Eye (tissue), 1 donor: ENCODE measurements at places on chromosomes 1 and 21.
A peak's percentile ranks its signal among the peaks of the same experiment; 100 is the strongest.

DNA sequence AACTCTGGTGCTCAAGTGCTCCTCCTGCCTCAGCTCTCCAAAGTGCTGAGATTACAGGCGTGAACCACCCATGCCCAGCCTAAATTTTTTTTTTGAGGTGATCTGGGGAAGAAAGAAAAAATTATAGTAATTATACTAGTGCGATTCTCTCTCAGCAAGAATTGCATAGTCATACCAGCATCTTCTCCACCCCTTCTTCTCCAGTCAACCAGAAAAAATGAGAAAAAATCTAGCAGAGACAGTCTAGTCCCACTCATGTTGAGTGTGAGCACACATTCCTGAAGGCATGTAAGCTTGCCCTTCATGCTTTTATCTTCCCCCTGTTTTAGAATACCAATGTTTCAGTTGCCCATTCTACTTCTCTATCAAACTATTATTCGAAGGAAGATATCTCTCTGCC lies 207.6 kb downstream of the S1PR1 start:
- no peak for DNase-seq

DNA sequence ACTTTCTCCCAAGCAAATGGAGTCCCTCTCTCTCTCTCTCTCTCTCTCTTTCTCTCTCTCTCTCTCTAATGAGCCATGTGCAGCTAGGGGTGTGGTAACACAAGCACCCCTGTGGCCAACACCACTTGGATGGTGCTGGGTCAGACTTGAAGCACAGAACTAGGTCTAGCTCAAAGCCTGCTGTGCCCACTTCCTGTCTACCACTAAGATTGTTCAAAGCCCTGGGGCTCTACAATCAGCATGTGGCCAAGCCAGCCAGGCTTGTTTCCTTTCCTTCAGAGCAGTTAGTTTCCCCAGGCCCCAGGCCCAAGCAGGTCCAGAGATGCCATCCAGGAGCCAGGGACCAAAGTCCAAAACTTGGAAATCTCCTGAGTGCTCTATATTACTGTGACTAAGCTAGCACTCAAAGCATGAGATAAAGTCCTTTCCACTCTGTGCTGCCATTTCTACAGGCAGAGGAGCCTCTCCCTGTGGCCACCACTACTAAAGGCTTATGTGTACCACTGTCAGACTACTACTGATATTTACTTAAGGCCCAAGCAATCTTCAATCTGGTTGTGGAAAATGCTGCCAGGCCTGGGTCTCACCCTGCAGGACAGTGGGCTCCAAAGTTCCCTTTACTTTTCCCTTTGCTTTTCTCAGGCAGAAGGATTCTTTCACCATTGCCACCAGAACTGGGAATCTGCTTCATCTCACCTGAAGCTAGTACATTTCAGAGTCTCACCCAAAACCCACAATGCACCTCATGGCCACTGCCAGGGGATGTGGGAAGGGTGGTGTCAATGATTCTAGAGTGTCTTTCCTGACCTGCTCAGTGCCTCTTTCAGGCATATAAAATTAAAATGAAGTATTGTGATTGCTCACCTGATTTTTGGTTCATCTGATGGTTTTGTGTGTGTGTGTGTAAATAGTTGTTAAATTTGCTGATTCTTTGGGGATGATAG lies 999.5 kb downstream of the NCAM2 start:
- DNase-seq = no peak

DNA sequence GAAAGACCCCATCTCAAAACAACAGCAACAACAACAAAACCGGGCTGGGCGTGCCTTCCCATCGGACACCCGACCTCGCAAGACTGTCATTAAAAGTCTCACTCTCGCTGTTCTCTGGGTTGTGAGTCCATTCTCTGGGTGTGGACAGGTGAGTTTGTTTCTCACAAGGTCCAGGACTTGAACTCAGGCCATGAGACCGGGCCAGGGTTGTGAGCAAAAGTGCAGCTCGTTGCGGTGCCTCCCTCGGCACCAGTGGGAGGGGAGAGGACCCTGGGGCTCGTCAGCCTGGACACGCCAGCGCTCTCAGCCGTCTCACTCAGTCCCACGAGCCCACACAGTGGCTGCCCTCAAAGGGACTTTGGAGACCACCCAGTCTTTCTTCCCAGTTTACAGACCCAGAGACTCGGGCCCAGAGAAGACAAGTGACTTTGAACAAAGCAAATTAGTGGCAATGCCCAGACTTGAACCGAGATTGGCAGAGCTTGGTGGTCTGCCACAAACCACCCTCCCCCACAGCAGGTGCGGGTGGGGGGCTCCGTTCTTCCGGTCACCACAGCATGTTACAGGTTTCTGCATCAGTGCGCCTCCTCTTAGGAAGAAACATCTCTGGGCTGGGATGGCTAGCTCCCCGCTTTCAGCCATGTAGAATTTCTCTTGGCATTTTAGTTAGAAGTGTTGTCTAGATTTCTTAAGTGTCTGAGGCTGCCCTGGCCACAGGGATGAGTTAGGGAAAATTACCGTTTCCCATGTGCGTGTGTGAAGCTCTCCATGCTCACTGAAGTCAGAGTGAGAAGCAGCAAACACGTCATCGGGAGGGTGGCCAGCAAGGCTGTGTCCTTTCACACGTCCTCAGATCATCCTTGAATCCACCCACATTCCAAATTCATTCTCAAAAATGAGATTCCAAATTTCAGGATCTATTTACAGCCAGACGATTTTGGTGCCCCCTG lies 28.3 kb downstream of the LRRC3 start:
- DNase-seq = no peak

DNA sequence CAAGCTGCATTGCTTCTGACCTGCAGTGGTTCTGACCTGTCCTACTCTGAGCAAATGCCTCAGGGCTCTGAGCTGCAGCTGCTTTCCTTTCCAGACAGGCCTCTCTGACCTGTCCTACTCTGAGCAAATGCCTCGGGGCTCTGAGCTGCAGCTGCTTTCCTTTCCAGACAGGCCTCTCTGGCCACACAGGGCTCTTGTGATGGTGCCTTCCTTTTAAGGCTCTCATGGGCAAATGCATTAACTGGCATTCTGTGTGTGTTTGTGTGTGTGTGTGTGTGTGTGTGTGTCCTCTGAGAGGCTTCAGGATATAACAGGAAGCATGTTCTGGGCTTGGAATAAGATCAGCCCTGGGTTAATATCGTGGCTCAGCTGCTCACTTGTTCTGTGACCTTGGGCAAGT lies 131.3 kb downstream of the NTPCR start:
- peak; percentile 73 for DNase-seq

DNA sequence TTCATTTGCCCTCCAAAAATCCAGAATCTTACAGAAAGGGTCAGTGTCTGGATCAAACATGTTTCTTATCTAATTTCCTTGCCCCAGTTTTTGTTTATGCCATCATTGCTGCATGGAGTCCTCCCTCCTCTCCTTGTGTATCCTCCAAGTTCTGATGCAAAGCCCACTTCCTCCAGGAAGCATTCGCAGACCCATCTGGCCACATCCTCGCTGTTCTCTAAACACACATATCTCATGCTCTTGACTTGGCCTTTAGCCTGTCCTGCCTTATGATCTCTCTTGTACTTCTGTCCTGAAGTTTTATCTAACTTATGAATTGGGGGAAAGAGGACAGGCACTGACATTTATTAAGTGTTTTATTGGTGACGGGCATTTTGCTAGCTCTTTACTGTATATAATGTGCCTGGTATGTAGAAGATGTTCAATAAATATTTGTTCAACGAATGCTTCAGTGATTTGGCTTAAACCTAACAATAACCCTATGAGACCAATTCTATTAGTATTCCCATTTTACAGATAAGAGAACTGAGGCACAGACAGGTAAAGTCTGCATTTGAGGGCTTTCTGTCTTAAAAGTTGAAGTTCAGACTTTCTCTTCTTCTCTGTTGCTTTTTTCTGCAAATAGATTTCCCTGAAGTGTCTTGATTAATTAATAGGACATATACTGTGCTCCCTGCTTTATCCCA lies 19.2 kb upstream of the ID3 start:
- no peak for DNase-seq

GRCh38 chr1:223031733-223032601 lies 111.1 kb downstream of the TLR5 start:
- DNase-seq = no peak

DNA sequence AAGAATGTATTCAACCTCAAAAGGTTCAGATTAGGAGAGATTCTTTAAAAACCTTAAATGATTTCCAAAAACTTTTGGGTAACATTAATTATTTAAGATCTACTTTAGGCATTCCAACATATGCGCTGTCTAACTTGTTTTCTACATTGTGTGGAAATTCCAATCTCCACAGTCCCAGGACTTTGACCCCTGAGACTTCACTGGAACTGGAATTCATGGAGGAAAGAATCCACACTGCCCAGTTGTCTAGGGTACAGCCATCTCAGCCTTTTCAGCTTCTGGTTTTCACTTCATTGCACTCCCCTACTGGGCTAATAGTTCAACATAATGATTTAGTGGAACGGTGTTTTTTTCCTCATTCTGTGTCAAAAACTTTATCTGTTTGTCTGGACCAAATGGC lies 161.5 kb downstream of the IER5 start:
- peak; percentile 44 for DNase-seq

DNA sequence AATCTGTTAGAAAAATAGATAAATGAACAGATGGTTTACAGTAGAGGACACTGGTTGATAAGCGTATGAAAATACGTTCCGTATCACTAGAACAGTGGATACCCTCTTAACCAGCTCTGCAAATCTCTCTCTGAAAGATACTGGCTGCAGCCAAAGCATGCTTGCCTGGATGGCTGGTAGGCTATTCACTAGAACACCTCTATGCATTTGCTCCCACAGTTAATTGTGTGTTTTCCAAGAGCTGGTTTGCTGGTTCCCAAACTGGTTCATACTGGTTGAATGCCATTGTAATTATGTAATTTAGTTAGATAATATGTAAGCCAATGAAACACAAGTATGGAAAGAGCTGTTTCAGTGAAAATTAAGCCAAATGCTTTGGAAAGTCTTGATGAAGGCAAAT lies 126.6 kb downstream of the C1orf21 start:
- no peak for DNase-seq

- DNase-seq = peak; percentile 13
Measured at GRCh38 chr1:23638188-23638619, 53.4 kb upstream of the RPL11 start.

- DNase-seq = peak; percentile 24
Measured at GRCh38 chr1:9894115-9894514, 16.0 kb downstream of the CTNNBIP1 start.
